Vagina (tissue), 2 donors: ENCODE measurements at places on chromosomes 3 and 15. TPM values are rescaled to one million over a fixed set of nuclear protein-coding genes. Genes with fewer than 3 reads are reported as not detected.

GRCh38 chr3:169144731-169145130 is 518.8 kb downstream of the MECOM start:
- DNase-seq, result no peak

DNA sequence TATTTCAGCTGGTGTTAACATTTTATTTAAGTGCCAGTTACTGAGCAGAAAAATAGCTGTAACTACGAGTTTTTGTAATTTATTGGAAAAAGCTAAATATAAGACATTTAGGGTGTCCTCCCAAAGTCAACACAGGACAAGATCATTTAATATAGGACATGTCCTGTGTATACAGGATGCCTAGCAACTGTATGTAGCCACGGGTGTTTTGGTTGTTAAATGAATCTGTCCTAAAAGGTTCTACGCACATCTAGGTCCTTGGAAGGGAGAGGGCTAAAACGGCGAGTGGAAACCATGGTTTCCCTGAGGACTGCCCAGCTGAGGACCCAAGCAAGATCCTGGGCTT is 565 bp upstream of the ZNF621 start:
- DNase-seq, result no peak

DNA sequence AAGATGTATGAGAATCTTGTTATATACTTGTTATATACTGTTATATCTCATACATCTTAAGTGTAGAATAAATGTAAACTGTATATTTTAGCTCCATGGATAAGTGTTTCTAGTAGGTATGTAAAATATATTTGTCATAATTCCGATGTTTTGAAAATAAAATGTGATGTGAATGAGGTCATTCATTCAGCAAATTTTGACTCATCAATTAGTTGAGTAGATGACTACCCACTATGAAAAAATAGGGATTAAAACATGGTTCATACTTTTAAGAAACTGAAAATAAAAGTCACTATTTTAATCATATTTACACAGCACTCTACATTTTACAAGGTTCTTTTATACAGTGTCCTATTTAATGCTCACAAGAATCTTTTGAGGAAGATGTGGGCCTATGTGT is 28.4 kb upstream of the CNTN3 start:
- no peak for DNase-seq

DNA sequence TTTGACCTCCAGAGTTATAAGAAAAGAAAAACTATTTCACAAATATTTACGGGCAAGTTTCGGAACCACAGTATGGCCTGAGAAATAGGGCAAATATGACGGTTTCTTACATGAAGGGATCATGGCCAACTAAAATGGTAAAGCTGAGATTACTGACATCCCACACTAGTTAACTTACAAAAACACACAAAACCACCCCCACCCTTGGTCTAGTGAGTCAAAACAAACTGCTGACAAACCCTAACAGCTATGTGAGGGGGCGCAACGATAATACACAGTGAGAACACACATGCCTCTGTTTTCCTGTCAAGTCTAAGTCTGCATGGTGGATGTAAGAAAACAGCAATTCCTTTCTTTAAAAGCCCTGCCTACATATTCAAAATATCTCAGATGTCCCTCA is 32.3 kb downstream of the CBLB start:
- DNase-seq, result no peak

- no peak for DNase-seq
Observed at GRCh38 chr3:134328147-134328591, 46.1 kb downstream of the AMOTL2 start.

DNA sequence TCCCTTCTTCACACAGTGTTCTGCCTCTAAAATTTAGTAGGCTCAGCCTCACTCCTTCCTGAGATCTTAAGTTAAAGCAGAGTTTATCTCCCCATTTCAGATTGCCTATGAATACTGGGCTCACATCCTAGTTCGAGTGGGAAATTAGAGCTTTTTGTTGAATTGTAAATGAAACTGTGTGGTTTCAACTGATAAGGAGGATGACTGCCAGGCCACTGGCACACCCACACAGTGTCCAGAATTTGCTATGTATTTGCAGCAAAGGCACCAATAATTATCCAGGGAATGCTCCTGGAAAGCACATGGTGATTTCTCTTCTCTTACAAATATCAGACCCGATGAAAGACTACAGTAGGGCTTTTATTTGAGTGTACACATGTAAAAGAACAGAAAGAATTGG is 308.1 kb upstream of the COL8A1 start:
- no peak for DNase-seq

- no peak for DNase-seq
Observed at GRCh38 chr15:35095941-35096340, 10.8 kb upstream of the NANOGP8 start.

- DNase-seq, result no peak
Observed at GRCh38 chr3:74599564-74599963, 14.9 kb downstream of the CNTN3 start.

- DNase-seq, result no peak
Observed at GRCh38 chr3:153159771-153160397, 2.1 kb upstream of the RAP2B start.

DNA sequence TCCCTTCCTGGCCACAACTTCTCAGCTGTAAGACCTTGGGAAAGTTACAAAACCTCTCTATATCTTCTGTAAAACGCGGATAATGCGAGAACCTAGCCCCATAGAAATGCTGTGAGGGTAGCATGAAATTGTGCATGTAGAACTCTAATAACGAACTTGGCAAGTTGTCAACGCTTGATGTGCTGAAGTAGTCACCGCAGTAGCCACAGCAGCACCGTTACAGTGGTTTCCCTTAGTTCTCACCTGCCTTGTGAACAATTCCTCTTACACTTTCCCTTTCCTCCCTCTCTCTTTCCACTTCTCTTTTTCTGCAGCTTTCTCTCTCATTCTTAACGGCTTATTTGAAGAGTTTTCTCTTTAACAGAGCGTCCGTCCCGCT is 447 bp upstream of the SHQ1 start:
- no peak for DNase-seq

- DNase-seq, result no peak
Observed at GRCh38 chr15:90086868-90087268, 15.4 kb downstream of the IDH2 start.

DNA sequence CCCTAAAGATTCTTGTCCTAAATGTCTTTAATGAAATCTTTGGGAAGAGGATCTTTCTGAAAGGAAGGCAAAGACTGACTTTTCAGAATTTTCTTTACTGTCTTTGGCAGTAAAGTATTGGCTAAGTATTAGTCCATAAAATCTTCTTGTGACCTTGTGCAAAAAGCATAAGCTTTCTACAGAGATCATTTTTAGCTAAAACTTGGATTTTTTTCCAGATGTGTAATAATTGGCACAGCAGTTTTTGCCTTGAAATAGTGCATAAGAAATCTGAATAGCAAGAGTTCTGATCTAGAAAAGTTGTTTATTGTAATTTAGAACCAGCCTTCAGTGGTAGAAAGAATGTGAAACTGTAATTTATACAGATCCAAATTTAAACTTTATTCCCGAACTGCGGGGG is 122.8 kb upstream of the CGNL1 start:
- no peak for DNase-seq

- no peak for DNase-seq
Observed at GRCh38 chr15:25890529-25890928, 27.4 kb upstream of the ATP10A start.

- DNase-seq, result no peak
Observed at GRCh38 chr3:101784855-101785613, 6.0 kb downstream of the NXPE3 start.

DNA sequence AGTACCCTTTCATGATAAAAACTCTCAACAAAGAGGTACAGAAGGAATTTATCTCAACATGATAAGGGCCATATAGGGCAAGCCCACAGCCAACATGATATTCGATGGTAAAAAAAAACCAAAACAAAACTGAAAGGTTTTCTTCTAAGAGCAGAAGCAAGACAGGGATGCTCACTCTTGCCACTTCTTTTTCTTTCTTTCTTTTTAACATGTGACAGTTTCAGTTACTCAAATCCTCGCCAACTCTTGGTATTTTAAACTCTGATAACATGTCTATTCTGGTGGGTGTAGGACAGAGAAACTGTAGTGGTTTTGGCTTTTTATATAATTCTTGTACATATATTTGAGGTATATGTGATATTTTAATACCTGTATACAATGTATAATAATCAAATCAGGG is 74.0 kb upstream of the NMNAT3 start:
- no peak for DNase-seq

- DNase-seq, result no peak
Observed at GRCh38 chr3:9400616-9401015, 3.2 kb downstream of the SETD5 start.

DNA sequence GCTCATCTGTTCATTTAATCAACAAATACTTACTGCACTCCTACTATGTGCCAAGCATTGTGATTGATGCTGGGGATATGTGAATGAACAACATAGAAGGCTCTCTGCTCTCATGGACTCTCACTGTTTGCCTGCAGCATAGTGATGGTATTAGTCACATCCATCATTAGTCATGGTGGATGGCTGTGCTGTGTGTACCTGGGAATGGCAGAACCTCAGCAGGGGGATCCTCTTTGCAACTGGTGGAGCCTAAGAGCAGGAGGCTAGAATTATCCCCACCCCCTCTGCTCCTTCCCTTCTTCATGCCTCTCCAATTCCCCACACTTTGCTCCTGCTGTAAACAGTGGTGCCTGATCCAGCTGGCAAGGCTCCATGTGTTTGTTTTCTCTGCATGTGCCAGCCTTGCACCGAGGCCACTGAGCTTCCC is 20.5 kb downstream of the BOC start:
- DNase-seq, result peak; percentile 80

DNA sequence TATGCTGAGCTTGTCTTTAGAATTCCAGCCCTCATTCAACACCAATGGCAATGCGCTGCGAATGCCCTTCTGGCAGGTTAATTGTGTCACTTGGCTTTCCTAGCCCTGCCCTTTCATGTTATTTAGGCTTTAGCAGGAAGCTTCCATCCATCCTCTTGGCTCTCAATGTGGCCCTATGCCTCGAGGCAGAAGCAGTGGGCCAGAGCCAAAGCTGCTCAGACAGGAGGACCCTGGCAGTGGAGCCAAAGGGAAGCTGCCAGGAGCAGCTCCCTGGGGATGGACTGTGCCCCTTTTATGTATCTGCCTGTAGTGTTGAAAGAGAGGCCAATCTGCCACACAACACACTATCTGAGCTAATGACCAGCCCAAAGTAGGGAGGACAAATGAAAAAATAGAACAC is 376.4 kb downstream of the CTNNB1 start:
- DNase-seq, result no peak

- no peak for DNase-seq
Observed at GRCh38 chr3:78979028-78979427, 788.8 kb downstream of the ROBO1 start.

The EFCAB12 gene
- total RNA-seq, result not detected

The CORO2B gene
- 4.7 TPM for total RNA-seq

The VWA5B2 gene
- total RNA-seq, result 0.98 TPM

The TRIM42 gene
- total RNA-seq, result not detected
